ENCODE measurements at places on chromosomes 12 and 14. TPM values are rescaled to one million over a fixed set of nuclear protein-coding genes. Genes with fewer than 3 reads are reported as not detected.

The RPL36AL gene
- total RNA-seq = 260 TPM

The SOX5 gene
- total RNA-seq = 0.40 TPM

The PRH2 gene
- total RNA-seq = 7.0 TPM

The PTGES3 gene
- total RNA-seq = 97.5 TPM

The OTX2 gene
- total RNA-seq = not detected

The DLGAP5 gene
- total RNA-seq = 12.5 TPM

The TAS2R50 gene
- total RNA-seq = not detected

The SLC38A4 gene
- 2.3 TPM for total RNA-seq

The PLEK2 gene
- total RNA-seq = 17.9 TPM

The DPF3 gene
- total RNA-seq = under 0.01 TPM

The LALBA gene
- total RNA-seq = not detected

The FOXM1 gene
- 28.7 TPM for total RNA-seq

The CRACR2A gene
- 0.91 TPM for total RNA-seq

The FIGNL2 gene
- 0.18 TPM for total RNA-seq

The NOVA1 gene
- 1.9 TPM for total RNA-seq

The STXBP6 gene
- total RNA-seq = 9.7 TPM

The TMPO gene
- total RNA-seq = 96.6 TPM

The DEPDC4 gene
- 0.95 TPM for total RNA-seq

The CLEC14A gene
- 12.7 TPM for total RNA-seq

The LRRC10 gene
- total RNA-seq = not detected

The POLE2 gene
- total RNA-seq = 7.9 TPM

The FLRT2 gene
- 8.3 TPM for total RNA-seq

The PKP2 gene
- 21.4 TPM for total RNA-seq

The CRIP2 gene
- 118 TPM for total RNA-seq

The PSMA3 gene
- total RNA-seq = 100 TPM

The BLTP3B gene
- total RNA-seq = 13.7 TPM

The CMA1 gene
- total RNA-seq = not detected

The AICDA gene
- total RNA-seq = not detected

The ANKRD33 gene
- not detected for total RNA-seq

The ADSS1 gene
- total RNA-seq = 11.4 TPM

The PRB2 gene
- not detected for total RNA-seq

The PPP1R36 gene
- 1.3 TPM for total RNA-seq

The SLC8A3 gene
- 1.7 TPM for total RNA-seq

Data from esophagus squamous epithelium (tissue), 5 donors.